ENCODE measurements at places on chromosomes 6 and 20.

DNA sequence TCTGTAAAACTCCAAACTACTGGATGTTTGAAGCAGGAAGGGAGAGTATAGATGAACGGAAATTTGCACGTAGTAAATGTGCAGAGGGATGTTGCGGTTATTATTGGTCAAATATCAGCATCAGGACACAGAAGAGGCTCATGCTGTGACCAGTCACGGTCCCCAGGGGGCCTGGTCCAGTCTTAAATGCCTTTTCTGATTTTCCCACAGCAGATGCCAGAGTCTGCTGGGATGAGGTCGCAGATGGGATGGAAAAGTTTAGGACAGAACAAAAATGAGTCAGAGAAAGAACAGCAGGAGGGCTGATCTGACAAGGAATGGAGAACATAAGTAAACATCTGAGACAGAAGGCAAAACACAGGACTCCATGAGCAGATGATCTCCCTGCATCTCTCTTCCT, 11.7 kb upstream of the SIRPG start:
- peak; percentile 59 for DNase-seq

DNA sequence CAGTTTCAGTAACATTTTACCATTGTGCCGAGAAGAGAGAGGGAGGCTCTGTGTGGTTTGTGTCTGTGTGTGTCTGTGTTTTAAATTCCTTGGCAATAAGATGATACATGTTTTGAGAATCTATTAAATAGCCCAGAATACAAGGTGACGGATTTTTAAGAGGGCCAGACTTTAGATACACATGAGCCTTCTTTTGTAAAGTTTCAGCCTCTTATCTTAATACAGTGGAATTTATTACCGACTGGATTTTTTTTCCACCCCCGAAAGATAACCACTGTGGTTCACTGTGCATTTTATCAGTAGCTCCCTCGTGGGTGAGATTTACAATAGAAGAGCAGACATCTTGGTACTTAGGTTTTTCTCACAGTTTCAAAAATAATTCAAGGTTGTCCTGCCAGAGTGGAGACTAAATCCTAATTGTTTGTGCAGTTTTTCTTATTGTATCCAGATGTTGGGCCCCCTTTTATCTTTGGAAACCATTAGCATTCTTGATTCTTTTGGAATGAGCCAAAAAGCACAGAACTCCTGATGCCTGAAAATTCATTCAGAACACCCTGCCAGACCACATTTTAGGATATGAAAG, 49.9 kb downstream of the STK4 start:
- no peak for DNase-seq

GRCh38 chr6:153231048-153231646, 100.1 kb upstream of the RGS17 start:
- peak; percentile 43 for DNase-seq

DNA sequence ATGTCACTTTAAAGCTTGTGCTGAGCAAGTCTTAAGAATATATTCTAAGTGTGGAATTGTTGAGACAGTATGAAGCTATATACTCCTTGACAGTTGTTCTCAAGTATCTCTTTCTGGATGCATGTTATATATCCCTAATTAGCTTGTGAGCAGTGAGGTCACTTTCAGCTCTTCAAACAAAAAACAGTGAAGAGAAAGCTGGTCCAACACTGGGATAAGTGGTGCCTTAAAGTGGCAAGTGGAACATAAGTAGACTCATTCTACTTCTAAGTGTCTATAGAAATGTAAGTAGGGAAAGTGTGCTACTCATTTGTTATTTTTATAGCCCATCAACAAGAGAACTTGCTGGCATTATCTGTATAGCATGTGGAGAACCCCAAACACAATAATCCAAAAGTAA, 133.1 kb upstream of the BACH2 start:
- peak; percentile 4 for DNase-seq

- DNase-seq: no peak
Measured at GRCh38 chr6:27556406-27556805, 83.5 kb upstream of the ZNF184 start.

- DNase-seq: no peak
Measured at GRCh38 chr6:10221178-10221577, 193.7 kb downstream of the TFAP2A start.

DNA sequence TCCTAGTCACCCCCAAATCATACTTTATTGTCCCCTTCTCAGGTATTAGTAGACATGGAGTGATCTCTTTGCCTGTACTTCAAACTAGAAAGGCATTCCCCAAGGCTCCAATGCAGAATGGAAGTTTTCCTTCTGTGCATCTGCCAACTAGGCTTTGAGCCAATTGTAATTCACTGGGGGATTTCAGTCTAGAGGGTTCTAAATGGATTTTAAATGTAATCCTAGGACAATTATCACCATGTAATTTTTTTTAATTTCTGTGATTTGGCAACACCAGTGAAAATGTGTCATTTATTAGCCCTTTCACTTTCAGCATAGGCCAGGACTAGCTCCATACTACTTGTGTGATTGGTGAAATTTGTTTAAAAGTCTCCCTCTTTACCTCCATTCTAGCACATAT, 557.6 kb upstream of the MARCKS start:
- no peak for DNase-seq

All from LHCN-M2 (cell line).